Mesenteric fat pad (tissue), 1 donor: ENCODE measurements at places on chromosomes 11 and 22. TPM values are rescaled to one million over a fixed set of nuclear protein-coding genes. Genes with fewer than 3 reads are reported as not detected.

DNA sequence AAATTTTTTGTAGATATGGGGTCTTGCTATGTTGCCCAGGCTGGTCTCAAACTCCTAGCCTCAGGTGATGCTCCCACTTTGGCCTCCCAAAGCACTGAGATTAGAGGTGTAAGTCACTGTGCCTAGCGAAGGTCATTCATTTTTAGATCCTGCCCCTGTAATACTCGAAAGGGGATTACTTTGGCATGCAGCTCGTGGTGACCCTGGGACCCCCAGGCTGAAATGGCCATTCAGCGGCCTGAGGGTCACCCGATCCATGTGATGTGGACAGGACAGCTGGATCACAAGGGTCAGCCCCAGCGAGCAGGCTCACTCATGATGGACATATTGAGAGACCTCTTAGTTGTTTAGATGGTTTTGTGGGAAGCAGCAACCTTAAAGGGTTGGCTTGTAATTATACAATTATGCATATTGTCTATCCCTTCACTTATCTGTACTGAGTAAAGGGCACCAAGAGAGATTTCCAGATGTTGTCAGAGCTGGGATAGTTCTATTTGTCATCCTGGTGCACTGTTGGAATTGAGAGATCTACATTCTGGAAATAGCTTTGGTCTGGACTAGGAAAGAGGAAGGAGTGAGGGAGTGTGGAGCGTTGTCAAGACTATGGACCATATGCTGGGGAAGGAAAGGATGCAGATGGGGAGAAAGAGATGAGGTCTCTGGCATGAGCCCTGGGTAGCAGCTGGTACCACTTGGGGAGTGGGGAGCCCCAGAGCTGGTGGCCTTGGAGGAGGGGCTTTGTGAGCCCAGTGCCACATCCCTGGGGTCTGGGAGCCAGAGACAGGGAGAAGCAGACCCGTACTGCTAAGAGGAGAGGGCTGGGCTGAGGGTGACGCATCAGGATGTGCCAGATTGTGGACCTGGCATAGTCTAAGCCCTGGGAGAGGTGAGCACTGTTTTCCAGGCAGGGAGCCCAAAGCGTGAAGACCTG is 15.5 kb downstream of the RHBDD3 start:
- DNase-seq: peak; percentile 59

DNA sequence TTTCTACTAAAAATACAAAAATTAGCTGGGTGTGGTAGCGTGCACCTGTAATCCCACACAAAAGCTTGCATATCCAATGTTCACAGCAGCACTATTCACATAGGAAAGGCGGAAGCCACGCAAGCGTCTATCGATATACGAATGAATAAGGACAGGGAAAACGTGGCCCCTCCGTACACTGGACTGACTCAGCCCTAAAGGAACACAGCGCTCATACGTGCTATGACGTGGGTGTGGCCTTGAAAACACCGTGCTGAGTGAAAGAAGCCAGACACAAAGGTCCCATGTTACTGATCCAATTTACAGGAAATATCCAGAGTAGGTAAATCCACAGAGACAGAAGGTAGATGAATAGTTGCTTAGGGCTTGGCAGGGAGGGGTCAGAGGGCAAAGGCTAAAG is 7.0 kb downstream of the LMF2 start:
- no peak for DNase-seq

GRCh38 chr11:20501971-20502370 is 97.4 kb upstream of the SLC6A5 start:
- DNase-seq: no peak

GRCh38 chr11:134270250-134270714 is 5.9 kb upstream of the GLB1L3 start:
- DNase-seq: no peak

DNA sequence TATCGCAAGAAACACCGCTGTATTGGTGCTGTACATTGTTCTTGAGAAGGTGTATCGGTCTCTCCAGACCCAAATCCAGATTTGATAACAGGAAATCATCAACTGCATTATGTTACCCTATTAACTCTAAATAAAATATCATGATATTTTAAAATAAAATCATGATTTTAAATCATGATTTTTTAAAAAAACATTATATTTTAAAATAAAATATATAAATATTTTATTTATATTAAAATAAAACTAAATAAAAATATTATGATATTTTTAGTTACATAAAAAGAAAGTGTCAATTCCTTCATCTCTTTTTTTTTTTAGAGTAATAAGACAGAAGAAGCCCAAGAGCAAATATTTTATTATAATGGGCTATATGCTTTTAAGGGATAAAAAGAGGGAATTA is 27.6 kb downstream of the RBMXL2 start:
- DNase-seq: no peak

- DNase-seq: no peak
These were observed 1.6 kb downstream of the MCAM start for GRCh38 chr11:119315131-119316015.

Gene EFCAB6
- total RNA-seq: 1.3 TPM
